ENCODE measurements at places on chromosomes 11 and 22.

GRCh38 chr11:69718147-69718546, 14.3 kb upstream of the FGF19 start:
- DNase-seq = peak; percentile 42

GRCh38 chr22:49929211-49929979, 11.0 kb downstream of the CRELD2 start:
- peak; percentile 90 for DNase-seq

DNA sequence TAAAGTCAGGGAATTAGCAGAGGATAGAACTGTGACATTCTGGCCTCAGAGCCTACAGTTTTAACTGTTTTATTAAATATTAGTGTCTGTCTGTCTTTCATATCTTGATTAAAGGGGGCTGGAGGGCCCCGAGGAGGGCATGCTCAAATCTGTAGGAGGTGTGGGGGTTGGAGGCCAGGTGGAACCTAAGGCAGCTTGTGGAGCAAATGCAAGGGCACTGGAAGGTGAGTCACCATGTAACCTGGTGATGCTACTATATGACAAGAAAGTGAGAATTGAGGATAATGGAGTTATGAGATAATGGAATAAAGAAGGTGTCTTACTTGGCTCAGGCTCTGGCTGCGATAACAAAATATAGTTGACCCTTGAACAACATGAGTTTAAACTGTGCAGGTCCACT, 27.3 kb upstream of the TMEM86A start:
- DNase-seq = peak; percentile 34

GRCh38 chr11:20064961-20065405, 95.3 kb downstream of the DBX1 start:
- no peak for DNase-seq

- no peak for DNase-seq
Measured at GRCh38 chr11:19793326-19793725, 80.7 kb downstream of the NAV2 start.

- no peak for DNase-seq
Measured at GRCh38 chr11:45048870-45049691, 97.4 kb upstream of the PRDM11 start.

DNA sequence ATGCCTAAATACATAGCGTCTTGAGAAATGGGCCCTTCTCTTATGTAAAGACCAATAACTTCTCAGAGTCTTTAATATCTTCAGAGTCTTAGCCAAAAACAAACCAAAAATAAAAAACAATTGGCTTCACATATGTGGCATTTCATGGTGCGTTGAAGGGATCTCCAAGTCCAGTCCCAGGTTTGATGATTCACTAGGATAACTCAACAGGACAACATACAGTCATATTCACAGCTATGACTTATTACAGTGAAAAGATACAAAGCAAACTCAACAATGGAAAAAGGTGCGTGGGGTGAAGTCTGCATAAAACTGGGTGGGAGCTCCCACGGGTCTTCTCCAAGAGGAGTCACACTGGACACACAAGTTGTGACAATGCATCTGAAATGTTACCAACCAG, 12.6 kb downstream of the SYTL2 start:
- DNase-seq = no peak

GRCh38 chr11:28026634-28027290, 81.2 kb downstream of the KIF18A start:
- no peak for DNase-seq

DNA sequence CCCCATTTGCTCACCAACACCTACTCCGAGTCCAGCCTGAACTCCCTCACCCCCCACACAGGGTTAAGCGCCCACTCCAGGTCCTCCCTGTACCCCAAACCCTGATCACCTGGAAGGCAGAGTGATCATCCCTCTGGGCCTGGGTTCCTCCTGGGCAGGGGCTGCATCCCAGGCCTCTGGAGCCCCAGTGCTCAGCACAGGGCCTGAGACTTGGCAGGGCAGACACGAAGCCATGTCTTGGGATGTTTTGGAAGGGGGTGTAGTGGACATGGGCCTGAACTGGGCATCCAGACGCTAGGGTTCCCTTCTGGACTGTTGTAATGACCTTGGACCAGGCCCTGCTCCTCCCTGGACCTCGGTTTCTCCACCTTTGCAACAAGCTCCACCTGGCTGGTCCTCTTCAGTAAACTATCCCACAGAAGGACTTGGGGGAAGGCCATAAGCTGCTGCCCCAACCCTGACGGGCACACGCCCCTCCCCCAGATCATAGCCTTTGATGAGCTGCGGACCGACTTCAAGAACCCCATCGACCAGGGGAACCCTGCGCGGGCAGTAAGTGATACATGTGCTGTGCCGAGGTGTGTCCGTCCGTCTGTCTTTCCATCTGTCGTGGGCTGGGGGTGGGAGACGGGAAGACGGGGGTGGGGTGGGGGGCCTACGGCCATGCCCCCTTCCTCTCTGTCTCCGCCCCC, 3.9 kb downstream of the CNIH2 start:
- no peak for DNase-seq

GRCh38 chr11:16812274-16812673, 73.8 kb downstream of the C11orf58 start:
- no peak for DNase-seq

GRCh38 chr11:31449040-31449439, 60.4 kb downstream of the IMMP1L start:
- DNase-seq = no peak

DNA sequence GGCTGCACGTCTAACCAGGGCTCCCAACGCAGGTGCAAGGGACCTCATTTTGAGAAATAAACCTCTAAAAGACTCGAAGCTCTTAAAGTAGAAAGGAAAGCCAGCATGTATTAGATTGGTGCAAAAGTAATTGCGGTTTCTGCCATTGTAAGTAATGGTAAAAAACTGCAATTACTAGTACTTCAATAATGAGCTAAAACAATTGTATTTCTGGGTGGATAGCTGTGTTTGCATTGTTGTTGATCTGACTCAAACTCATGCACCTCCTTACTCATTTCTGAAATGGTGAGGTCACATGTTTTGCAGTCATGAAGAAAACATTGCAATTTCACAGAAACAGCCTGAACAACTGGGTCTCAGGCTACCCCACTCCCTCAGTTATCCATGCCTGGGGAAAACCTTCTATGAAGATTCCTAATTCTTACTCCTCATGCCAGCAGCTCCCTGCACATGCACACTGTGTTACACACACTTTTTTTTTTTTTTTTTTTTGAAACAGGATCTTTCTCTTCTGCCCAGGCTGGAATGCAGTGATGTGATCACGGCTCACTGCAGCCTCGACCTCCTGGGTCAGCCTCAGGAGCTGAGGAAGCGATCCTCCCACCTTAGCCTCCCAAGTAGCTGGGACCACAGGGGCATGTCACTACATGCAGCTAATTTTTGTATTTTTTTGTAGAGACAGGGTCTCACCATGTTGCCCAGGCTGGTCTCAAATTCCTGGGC, 24.6 kb downstream of the VWCE start:
- no peak for DNase-seq

DNA sequence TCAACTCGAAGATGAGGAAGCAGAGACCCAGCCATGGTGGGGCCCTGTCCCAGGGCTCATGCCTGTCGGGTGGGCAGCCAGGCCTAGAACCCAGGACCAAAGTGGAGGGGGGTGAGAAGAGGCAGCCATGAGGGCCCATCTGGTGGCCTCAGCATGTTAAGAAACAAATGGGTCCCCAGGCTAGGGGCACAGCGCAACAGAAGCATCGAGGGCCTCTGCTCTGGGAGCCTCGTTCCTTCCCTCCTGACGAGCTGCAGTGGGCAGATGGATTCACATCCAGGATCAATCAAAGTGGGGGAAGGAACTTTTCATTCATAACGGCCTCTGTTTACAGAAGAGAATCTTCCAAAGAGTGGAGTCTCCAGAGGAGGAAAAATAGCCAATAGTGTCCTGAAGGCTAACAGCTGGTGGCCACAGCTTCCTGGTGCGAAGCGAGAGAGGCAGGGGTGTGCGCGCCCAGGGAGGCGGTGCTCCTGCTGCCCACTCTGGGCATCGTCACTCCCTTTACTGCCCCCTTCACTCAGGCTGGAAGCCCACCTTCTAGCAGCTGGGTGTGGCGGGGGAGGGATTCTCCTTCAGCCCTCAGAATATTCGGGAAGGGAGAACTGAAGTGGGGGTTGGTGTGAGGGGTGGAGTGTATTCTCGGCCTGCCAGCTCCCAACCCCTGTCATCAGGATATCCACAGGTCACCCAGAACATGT, 4.3 kb downstream of the CBX7 start:
- no peak for DNase-seq
